ENCODE measurements at places on chromosomes 2 and 18. TPM values are rescaled to one million over a fixed set of nuclear protein-coding genes. Genes with fewer than 3 reads are reported as not detected.

GRCh38 chr2:160934991-160935390 lies 225.2 kb upstream of the TANK start:
- DNase-seq: no peak

The SPATA3 gene
- not detected for total RNA-seq

The MTA3 gene
- total RNA-seq: 41.4 TPM

The RASGRP3 gene
- 3.9 TPM for total RNA-seq

All from colonic mucosa (tissue), 4 donors.